ENCODE measurements at places on chromosomes 4 and X.

DNA sequence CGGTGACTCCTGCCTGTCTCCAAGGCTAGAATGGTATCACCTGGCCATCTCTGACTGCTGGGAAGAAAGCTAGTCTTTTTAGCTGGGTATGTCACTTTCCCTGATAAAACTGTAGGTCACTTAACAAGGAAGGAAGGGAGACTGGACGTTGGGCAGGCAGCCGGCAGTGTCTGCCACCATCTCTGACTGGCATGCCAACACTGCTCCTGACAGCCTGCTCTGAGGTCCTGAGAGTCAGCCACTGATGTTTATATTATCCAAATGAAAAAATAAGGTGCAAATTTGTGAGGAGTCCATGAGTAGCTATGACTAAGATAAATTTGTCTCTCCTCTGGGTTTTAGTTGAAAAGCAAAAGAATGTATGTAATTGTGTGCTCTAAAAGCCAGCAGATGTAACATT is 77.2 kb downstream of the SNX25 start:
- DNase-seq = peak; percentile 33

DNA sequence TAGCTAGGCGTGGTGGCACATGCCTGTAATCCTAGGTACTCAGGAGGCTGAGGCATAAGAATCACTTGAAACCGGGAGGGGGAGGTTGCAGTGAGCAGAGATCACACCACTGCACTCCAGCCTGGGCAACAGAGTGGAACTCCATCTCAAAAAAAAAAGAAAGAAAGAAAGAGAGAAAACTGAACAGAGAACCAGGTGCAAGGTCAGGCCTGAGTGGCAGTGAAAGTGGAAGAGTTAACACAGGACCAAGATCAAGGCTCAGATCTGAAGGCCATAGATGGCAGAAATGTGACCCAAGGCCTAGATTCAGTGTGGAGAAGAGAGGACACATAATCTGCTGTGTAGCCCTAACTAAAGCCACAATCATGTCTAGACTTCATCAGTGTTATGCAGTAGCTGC is 4.9 kb upstream of the ZNF630 start:
- DNase-seq = no peak

GRCh38 chr4:94603170-94603747 is 151.5 kb downstream of the PDLIM5 start:
- DNase-seq = no peak

DNA sequence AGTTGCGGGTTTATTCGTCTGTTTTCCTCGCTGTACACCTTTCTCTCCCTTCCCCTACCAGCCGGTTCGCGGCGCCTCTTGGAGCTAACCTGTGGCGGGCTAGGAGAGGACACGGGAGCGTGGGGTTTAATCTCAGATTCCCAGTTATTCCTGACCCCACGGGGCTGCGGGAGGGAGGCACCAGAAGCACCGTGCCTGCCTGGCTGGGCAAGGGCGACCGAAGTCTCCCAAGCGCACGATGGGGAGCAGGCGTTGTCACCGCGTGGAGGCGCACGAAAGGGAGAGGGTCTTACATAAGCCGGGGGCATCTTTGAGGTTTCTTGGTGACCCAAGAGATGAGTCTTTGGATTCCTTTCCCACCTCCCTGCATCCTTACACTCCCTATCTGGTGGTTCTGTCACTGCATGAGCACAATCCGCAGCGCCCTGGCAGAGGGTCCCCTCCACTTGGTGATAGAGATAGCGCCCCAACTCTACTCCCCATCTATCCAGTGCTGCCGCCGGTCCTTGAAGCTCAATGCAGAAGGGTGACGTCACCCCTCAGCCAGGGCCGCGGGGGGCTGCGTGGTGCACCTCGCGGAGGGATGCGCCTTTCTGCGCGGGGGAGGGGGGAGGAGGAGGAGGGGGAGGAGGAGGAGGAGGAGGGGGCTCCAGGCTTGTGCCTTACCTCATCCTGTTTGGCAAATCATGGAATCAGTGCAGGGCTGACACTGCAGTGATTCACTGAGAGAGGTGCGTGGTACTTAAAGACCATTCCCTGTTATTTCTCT is 793 bp downstream of the TSPAN7 start:
- peak; percentile 76 for DNase-seq

DNA sequence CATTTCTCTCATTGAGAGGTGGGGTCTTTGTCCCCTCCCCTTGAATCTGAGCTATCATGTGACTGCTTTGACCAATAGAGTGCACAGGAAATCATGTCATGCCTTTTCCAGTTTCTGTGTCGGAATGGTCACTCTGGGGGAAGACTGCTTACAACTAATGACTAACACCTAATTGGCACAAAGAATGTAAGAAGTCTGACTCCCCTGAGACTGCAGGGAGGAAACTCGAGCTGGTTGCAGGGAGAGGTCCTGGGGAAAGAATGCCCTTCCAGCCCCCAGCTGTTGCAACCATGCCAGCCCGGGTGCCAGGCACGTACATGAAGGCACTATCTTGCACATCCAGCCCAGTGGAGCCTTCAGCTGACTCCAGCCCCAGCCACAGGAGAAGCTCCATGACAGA is 254.2 kb downstream of the DHX15 start:
- no peak for DNase-seq

GRCh38 chrX:1226249-1226648 is 13.8 kb upstream of the CRLF2 start:
- DNase-seq = no peak

GRCh38 chr4:149708513-149709130 is 107.0 kb downstream of the IQCM start:
- DNase-seq = no peak

GRCh38 chrX:103831803-103832544 is at the start of gene RAB9B:
Gene RAB9B, minus strand, starts transcription at chrX:103832257. Its CDS starts 6,473 bp downstream, at chrX:103825784.
- peak; percentile 31 for DNase-seq

Data from cerebellar cortex (tissue), 1 donor.